NCI-H526 (cell line): ENCODE measurements at places on chromosomes 13 and 19.

DNA sequence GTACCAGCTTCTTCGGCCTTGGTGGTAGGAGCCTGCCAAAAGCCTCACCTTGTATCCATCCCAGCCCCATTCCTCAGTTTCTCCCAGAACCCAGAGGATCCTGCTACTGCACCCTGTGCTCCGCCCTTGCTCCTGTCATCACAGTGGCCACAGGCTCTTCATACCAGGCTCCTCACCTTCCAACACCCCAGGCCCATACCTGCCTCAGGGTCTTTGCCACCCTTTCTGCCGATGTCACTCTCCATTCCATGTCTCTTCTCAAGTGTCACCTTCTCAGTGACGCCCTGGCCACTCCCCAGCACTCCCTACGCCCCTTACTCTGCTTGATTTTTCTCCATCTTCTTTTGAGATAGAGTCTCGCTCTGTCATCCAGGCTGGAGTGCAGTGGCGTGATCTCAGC, 2.0 kb upstream of the SRRM5 start:
- DNase-seq: no peak

- peak; percentile 10 for DNase-seq
Measured at GRCh38 chr13:24217601-24218281, 57.2 kb downstream of the SPATA13 start.

- peak; percentile 22 for DNase-seq
Measured at GRCh38 chr19:48969276-48970138, 4.4 kb downstream of the FTL start.

- no peak for DNase-seq
Measured at GRCh38 chr13:74770361-74770760, 636.2 kb upstream of the KLF12 start.

DNA sequence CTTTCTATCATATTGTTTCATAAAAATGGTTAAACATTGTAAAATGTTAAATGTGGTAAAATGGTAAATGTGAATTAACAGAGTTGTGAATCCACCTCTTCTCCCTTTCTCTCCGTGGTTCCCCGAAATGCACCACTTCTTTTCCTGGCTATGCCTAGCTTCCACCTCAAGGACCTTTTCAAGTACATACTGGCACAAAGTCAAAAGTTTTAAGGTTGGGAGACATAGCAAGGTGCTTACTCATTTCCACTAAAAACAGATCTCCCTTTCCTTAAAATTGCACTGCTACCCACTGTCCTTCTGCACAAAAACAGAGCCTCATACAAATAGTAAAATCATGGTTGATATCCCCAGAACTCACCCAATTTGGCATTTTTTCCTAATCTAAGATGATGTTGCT, 558.2 kb downstream of the SLITRK6 start:
- DNase-seq: no peak
